Activated CD4-positive, alpha-beta T cell treated with anti-CD3 and anti-CD28 coated beads, Interleukin-2, amount 50 U/mL, for 4 hours (primary cell): ENCODE measurements at places on chromosomes 16 and 17.

GRCh38 chr17:60169921-60170817 is 20.4 kb downstream of the CA4 start:
- no peak for DNase-seq

DNA sequence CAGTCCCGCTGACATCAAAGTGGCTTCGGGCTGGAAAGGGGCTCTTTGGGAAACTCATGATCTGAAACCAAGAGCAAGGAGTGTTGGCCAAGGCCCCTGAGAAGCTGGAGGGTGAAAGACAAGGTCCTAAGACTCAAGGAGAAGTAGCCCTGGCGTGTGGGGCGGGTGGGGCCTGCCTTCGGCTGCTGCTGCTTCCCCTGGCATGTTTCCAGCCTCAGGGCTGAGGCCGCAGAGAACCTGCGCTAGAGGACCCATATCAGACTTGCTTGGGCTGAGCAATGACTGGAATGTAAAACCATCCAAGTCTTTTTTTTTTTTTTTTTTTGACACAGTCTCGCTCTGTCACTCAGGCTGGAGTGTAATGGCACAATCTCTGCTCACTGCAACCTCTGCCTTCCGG is 67.5 kb upstream of the GCSH start:
- no peak for DNase-seq

DNA sequence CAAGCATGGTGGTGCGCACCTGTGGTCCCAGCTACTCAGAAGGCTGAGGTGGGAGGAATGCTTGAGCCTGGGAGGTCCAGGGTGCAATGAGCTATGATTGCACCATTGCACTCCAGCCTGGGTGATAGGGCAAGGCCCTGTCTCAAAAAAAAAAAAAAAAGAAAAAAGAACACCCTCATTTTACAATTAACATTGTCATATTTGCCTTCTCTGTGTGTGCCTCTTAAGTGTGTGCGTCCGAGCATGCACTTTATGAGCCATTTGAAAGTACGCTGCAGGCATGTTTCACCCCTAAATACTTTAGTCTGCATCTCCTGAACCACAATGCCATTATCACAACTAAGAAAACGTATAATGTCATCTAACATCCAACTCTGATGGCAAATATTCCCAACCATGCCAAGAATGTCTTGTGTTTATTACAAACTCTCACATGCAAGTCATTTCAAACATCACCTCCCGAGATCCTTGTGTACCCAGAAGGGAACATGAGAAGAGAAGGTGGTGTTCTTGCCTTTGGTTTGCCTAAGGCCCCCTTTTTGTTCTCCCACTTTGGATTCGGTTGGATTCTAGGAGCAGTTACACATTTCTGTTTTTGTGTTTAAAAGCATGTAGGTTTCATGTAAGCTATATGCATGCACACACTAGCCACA is 38.0 kb downstream of the CDH1 start:
- DNase-seq, result no peak

GRCh38 chr16:20904507-20905081 is 4.0 kb downstream of the LYRM1 start:
- DNase-seq, result no peak

DNA sequence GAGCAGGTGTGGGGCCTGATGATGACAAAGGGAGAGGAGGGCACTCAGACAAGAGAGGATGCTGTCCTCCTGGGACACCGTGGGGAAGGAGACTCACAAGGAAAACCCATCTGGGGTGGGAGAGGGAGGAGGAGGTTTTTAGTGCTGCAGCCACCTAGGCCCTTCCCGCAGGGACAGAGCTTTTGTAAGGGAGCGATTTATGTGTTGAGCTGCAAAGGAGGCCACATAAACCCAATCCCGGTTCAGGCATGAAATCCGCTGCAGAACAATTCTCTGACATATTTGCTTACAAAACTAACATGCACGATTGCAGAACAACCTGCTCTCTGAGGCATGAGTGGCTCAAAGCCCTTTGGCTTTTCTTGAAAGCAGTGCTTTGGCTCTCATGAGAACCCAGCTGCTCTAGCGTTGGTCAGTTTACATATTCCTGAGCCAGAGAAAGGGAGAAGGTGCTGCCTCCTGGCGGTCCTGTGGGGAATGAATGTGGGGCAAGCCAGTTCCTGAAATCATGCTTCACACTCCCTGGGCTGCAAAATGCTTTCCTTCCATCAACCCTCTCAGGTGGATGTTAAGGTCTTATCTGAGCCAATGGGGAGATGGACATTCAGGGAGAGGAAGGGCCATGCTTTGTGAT is 122.4 kb upstream of the NLRP1 start:
- DNase-seq, result peak; percentile 49

DNA sequence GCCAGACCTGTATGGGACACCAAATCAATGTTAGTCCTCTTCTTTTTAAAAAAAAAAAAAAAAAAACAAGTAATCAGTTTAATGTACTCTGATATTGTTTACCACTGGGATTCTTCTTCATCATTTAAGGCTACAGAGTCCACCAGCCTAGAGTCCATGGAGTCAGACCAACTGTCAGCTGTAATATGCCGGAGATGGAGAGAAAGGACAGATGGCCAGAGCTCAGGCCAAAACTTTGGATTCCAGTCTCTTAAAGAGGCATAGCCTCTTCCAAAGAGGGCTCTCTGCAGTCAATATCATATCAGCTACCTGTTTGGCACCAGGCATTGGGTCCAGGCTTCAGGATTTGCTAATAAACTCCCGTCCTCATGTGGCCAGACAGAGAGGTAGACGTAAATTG is 469.6 kb upstream of the HSBP1 start:
- DNase-seq, result no peak

DNA sequence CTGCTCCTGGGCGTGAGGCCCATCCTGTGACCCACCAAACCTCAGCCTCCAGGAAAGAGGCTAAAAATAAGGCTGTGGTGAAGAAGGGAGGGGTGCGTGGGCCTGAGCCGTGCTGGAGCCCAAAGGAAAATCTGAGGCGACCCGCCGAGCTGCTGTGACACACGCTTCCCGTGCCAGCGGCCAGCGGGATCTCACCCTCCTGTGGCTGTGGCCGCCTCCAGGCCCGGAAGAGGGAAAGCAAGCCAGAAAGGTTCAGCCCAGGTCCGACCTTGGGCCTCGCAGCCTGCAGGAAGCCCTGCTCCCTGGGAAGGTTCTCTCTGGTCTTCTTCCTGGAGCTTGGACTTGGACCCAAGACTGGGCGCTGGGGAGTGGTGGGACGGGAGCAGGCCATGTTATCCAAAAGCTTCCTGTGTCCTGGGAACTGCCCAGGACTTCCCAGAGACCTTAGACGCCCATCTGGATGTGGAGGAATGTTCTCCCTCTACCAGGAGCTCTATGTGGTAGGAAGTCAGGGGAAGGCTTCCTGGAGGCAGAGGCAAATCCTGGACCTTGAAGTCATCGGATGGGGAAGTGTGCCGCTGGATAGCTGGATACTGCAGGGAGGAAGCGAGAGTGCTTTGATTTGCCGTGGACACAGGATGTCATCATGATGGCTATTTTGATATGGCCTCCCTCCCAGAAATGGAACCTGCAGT is 11.4 kb downstream of the SPNS2 start:
- DNase-seq, result no peak

DNA sequence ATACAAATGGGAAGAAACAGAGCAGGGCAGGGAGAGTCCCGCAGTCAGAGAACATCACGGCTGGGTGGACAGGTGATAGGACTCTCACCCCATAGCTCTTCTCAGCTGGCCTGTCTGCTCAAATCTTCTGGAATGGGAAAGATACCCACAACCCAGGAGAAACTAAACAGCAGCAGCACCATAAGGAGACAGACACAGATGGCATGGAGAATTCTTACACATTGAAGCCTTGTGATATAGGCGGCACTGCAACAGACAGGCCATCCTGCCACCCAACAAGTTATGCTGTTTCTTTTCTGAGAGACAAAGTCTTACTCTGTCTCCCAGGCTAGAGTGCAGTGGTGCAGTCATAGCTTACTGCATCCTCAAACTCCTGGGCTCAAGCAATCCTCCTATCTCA is 8.6 kb upstream of the ANKRD40CL start:
- no peak for DNase-seq

GRCh38 chr16:4110680-4111079 is 5.6 kb downstream of the ADCY9 start:
- DNase-seq, result no peak

DNA sequence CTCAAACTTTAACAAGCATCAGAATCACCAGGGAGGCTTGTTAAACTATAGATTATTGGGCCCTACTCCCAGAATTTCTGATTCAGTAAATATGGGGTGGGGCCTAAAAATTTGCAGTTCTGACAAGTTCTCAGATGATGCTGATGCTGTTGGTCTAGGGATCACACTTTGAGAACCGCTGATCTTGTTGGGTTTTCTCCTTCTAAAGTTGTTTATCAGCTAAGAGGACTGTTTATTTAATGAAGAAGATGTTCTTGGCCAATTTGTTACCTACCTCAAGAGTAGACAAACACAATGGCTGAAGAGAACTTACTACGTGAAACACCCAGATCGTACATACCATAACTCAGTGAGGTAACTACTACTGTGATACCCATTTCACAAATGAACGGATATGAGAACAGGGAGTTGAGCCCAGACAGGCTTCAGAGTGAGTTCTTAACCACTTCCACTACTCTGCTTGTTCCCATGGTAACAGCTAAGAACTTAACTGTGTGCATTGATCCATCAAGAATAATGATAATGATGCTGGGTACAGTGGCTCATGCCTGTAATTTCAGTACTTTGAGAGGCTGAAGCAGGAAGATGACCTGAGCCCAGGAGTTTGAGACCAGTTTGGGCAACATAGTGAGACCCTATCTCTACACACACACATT is 85.3 kb upstream of the NSRP1 start:
- DNase-seq, result no peak

DNA sequence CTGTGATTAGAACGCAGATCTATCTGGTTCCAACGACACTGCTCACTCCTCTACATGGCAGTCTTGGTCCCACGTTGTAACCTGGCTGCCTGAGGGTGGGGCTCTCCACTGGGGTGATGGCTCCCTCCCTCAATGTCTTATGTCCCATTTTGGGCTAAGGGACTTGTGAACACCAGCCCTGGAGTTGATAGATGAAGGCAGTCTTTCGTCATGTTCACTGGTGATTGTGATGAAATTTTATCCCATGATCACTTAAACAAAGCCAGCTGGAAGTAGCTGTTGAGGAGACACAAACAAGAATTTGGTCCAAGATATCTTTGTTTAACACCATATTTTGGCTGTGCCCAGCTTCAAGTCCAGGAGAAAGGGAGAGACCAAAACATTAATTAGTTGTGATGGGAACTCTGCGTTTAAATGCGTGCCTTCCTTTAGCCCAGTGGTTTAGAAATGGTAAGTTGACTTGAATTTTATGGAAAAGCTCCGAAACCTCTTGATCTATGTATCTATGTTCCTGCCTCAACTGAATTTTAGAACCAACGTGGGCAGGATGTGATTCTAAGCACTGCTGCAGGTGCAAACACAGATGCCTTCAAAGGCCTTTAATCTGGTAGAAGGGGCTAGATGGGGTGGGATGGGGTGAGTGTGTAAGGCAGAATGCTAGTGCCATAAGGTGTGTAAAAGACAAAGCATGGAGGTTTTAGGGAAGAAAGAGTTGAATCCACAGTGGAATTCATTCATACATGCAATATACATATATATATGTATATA is 186.8 kb upstream of the IRX3 start:
- no peak for DNase-seq
